ENCODE measurements at places on chromosomes 16 and 17.

DNA sequence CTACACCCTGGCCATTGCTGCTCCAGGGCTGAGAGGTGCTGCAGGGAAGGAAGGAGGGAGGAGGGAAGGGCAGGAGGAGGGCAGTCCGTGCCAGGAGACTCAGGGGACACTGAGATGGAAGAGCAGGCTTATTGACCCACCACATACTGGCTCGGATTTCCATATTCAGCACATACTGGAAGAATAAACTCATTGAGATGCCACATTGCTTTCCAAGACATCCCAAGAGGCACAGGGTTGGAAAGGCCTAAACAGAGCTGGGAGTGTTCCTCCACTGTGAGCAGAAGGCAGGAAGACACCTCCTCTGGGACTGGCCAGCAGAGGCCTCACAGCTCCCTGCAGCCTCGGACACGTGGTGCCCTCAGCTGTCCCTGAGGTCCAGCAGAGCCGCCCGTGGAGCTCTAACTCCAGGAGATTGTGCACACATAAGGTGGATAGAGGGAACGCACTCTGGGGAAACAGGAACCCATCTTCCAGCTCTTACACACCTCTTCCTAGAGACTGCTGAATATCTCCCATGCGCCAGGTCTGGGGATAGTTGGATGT, 17.4 kb downstream of the CCDC182 start:
- no peak for DNase-seq

GRCh38 chr17:29240477-29240876, 6.2 kb upstream of the CRYBA1 start:
- DNase-seq = no peak

DNA sequence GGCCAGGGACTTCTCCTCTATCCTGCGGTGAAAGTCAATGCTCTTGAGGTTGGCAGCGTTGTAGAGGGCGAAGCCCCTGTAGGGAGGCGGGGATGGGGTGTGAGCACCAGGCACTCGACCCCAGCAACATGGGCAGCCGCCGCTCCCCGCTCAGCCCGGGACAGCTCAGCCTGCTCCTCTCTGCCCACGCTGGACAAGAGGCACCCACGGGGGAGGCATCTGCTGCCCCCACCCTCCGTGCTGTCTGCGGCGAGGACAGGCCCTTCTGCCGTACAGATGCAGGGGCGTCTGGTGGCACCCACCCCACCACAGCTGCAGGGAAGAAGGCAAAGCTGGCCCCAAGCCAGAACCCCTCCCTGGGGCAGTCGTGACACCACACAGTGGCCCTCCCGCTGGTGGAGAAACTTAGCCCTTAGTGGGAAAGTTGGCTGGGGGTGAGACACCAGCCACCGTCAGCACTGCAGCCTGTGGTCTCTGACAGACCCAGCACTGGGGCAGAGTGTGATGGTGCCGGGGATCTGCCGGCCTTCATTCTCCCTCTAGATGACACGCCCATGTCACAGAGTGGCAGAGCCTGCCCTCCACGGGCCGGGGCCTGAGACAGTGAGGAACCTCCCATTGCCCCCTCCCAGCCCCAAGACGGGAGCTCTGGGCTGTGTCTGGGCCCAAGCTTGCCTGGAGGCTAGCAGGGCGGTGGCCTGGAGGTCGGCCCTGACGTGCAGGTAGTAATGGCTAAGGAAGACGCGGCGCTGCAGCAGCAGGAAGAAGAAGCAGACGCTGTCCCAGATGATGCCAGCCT, 19.5 kb downstream of the CTU2 start:
- no peak for DNase-seq

DNA sequence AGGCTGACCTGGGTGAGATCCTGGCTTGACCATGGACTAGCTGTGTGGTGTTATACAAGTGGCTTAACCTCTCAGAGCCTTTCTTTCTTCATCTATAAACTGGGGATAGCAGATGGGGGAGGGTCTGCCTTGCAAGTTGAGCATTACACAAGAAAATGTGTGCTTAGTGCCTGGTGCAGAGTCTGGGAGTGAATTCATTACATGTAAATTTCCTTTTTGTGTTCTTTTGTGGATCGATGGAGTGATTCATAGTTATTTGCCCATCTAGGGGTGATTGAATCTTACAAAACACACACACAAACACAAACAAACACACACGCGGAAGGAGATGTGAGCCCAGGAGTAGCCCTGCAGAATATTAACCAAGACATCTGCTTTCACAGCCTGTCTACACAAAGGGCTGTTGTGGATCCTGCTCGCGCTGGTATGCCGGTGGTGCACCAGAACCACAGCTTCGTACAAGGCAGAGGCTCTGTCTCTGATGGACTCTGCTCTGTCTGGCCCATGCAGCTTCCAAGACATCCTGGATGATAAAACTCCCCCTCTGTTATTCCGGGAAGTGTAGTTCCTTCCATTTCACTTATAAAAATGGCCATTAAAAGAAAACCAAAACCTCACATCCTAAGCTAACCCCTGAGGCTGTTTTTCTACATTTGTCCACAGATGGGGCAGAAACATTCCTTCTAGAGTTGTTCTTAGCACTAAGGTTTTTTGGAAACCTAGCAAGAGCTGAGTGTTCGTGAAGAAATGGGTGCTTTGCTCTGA, 86.1 kb downstream of the UTP18 start:
- DNase-seq = no peak

- DNase-seq = peak; percentile 82
These were observed 633 bp downstream of the TBC1D16 start for GRCh38 chr17:80034791-80035686.

Data from right kidney (tissue), 9 donors.